ENCODE measurements at places on chromosomes 13 and 19.
A peak's percentile ranks its signal among the peaks of the same experiment; 100 is the strongest.

- no peak for DNase-seq
These were observed 158.4 kb downstream of the RNF17 start for GRCh38 chr13:24922387-24922744.

DNA sequence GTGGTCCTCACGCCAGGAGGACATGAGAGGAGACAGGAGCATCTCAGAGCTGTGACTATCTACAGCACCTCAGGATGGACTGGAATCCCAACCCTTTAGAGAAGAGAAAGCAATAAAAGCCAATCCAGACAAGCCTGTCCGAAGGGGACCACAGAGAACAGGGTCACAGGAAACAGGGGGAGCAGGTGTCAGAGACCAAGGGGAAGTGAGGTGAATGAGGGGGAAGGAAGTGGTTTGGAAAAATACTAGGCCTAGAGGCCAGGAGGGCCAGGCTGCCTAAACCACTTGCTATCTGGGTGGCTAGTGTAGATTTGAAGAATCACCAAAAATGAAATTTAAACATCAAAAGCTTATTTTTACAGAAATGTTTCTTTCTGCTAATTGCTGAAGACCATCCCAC lies 16.2 kb downstream of the TMTC4 start:
- no peak for DNase-seq

- DNase-seq: peak; percentile 84
These were observed 656 bp downstream of the PCCA start for GRCh38 chr13:100089465-100090032.

DNA sequence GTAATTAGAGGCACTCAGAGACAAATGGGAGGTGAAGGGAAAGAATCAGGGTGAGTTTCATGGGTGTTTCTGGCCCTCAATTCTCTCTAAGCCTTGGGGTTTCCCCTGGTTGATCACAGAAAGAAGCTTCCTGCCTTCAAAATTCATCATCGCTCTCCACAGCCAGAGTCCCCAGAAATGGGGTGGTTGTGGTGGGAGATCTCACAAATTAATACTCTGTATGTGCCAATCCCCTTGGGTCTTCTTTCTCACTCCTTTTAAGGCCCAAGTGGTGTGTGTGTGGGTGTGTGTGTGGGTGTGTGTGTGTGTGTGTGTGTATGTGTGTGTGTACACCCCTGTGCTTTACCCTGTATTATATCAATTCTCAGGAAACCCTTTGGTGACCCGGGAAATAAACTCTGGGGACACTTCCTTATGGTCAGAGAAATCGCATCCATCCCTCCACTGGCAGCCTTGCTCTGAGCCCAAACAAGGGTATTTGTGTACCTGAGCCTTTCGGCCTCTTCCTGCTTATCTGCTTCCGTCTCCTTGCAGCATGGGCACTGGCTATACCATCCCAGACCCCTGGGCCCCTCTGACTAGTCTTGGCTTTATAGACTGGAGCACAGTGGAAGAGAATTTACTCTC lies 2.8 kb upstream of the FCGBP start:
- no peak for DNase-seq

DNA sequence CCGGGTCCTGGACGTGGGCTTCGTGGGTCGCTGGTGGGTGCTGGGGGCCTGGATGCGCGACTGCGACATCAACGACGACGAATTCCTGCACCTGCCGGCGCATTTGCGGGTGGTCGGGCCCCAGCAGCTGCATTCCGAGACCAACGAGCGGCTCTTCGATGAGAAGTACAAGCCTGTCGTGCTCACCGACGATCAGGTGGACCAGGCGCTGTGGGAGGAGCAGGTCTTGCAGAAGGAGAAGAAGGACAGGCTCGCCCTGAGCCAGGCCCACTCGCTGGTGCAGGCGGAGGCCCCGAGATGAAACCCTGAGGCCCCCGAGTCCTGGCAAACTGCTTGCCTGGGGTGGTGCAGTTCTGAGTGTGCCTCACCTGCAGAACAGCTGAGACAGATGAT lies 787 bp downstream of the TIMM29 start:
- no peak for DNase-seq

DNA sequence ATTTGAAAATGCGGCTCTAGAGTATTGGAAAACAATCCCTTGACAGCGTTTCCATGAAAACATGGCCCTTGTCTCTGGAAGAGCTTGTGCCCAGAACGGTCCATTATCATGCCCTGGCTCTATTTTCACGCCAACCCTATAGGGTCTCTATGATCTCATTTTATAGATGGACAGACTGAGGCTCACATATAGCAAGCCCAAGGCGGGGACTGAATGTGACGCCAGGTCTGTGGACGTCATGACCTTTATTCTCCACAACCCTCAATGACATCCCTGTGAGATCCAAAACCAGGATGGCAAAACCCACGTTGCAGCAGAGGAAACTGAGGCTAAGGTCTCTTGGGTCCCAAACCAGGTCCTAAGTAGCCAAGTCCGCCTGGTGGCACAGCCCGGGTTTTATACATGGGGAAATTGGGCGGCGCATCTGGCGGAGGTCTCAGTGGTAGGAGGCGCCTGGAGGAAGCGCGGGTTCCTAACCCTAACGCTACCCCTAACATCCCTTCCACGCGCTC lies 425 bp upstream of the COLGALT1 start:
- no peak for DNase-seq

- DNase-seq: no peak
These were observed 40.3 kb upstream of the ARHGEF7 start for GRCh38 chr13:111074826-111075225.
